Caudate nucleus (tissue), 63 donors: ENCODE measurements at places on chromosomes 16 and 17.
A peak's percentile ranks its signal among the peaks of the same experiment; 100 is the strongest.

DNA sequence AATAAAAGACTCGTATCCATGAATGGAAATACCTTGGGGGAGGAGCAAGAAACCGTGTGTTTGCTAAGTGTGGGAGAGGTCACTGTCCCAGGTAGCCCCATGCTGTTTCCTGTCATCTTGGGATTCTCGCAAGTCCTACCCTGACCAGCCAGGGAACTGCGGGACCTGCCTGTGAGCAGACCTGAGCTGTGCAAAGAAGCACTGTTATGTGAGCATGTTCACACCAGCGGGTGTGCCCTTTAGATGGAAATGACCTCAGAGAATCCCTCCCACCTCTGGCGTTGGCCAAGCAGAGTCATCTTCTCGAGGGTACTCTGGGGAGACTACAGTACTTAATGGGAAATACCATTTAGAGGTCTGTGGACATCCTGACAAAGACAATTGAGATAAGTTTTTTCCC lies 127.0 kb upstream of the MON1B start:
- DNase-seq, result no peak

- DNase-seq, result no peak
These were observed 167.2 kb downstream of the MSI2 start for GRCh38 chr17:57423541-57423940.

GRCh38 chr17:80348551-80349150 lies 66.3 kb upstream of the ENDOV start:
- DNase-seq, result no peak

- no peak for DNase-seq
These were observed 19.9 kb upstream of the COL1A1 start for GRCh38 chr17:50221266-50221863.

- no peak for DNase-seq
These were observed 49.9 kb upstream of the CDR2 start for GRCh38 chr16:22424161-22424937.

- DNase-seq, result peak; percentile 63
These were observed 12.0 kb downstream of the CORO7 start for GRCh38 chr16:4404247-4404966.

DNA sequence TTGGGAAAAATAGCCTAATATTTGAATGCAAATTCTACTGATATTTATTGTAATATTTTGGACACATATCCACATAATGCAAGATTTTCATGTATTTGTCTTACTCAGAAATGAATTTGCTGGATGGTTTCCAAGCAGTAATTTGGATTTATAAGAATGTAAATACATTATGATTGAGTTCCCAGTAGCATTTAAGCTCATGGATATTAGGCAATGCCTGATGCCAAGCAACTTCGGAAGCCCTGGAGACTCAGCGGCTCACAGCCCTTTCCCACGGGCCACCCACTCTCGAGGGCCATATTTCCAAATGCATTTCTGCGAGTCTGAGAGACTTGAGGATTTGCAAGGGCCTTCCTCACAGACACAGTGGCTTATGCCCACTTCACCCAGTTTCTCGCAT lies 62.1 kb upstream of the MYOCD start:
- no peak for DNase-seq

GRCh38 chr16:10678655-10679054 lies 16.1 kb downstream of the TEKT5 start:
- DNase-seq, result no peak

- no peak for DNase-seq
These were observed 660 bp downstream of the RBBP6 start for GRCh38 chr16:24539850-24540601.

DNA sequence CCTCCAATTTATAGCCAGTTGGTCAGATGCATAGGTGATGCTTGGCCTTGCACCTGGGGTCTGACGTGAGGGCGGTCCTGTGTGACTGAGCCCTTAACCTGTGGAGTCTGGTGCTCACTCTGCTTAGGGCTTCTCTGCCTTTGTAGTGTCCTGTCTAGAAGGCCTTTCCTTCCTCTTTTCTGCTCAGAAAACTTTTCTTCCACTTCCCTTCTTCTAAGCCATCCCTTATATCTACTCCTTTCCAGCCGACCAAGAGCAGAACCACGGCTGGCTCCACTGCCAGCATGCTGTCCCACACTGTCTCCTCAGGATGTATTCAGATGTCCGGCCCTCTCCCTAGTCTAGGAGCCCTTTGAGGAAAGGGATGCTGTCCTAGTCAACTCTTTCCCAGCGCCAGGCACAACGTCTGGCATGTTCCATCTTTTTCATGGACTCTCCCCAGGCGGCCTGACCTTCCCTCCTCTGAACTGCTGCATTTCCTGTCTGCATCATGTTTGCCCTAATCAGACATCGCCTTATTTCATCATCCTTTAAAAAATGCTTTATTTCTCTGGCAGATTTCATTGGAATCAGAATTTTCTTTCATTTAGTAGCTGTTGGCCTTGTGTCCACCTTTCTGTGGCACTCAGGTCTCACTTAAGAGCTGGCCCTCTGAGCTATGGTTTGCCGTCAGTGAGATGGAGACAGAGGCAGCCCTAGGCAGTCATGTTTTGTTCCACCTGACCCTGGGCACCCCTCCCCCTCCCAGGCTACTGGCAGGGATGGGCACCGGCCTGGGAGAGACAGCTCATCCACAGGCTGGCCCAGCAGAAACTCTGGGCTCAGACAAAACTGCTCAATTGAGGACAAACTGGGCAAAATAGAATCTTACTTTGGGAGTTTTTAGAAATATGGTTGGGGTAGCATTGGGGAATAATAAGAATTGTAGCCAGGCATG lies 15.5 kb upstream of the BRCA1 start:
- DNase-seq, result no peak

GRCh38 chr17:9298135-9298534 lies 276.8 kb downstream of the NTN1 start:
- DNase-seq, result no peak

DNA sequence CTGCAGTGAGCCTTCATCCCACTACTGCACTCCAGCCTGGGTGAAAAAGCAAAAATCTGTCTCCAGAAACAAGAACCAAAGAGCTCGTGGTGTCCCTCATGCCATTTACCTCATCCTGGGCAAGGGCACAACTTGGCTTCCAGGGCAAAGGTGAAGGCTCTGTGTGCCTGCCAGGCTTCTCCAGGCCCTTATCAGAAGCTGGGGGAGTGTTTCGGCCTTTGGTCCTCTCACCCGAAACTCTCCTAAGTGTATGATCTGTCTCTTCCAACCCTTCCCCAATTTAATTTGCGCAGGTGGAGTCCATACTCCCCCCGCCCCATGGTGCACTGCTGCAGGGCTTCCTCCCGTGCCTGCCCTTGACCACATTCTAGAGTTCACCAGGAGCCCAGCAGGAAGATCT lies 1.1 kb downstream of the CES2 start:
- DNase-seq, result no peak

DNA sequence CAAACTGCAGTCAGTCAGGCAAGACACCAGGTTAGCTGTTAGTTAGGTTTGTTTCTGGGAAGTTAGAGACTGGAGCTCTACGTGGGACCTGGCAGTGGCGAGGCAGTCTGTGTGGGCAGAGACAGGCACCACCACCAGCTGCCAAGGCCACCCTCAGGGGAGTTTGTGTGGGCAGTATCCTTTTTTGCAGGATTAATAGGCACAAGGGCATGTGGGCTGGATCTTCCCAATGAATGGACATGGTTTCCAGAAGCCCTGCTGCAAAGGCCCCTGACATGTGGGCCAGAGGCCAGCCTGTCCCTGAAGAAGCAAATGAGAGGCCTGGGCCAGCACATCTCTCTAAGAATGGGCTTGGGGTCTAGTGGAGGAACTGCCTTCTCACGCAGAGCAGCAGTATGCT lies 19.2 kb upstream of the SREBF1 start:
- no peak for DNase-seq

DNA sequence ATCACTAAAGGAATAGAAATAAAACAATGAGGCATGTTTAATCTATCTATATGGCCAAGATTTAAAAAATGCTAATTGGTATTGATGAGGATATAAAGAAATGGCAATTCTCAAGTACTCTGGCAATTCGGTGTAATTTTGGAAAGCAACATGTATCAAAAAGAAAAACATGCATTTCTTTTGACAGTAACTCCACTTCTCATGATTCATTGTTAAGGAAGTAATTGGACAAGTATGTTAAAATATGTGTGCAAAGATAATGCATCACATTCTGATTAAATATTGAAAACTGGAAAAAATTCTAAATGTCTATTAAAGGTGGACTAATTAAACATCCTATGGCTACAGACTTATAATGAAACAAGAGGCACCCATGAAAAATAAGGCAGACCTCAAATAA lies 81.2 kb downstream of the CREBBP start:
- DNase-seq, result no peak

DNA sequence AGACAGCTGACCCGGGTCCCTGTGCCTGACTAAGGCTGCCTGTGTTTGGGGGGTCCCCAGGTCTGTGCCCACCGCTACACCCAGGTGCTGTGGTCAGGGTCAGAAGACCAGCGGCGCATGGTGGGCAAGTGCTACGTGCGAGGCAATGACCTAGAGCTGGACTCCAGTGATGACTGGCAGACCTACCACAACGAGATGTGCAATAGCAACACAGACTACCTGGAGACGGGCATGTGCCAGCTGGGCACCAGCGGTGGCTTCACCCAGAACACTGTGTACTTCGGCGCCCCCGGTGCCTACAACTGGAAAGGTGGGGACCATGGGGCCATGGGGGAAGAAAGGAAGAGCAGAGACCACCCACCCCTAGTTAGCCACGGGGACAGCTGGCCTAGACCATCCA lies 12.1 kb downstream of the ITGA3 start:
- no peak for DNase-seq

GRCh38 chr17:82412535-82413520 lies 5.3 kb upstream of the HEXD start:
- DNase-seq, result no peak

- DNase-seq, result no peak
These were observed 318.8 kb downstream of the CDH13 start for GRCh38 chr16:82945420-82946101.

- DNase-seq, result no peak
These were observed 255.6 kb upstream of the SDK2 start for GRCh38 chr17:73899839-73900238.

- DNase-seq, result no peak
These were observed 11.1 kb downstream of the NR1D1 start for GRCh38 chr17:40089077-40089895.

GRCh38 chr16:57585051-57585687 lies 42.7 kb downstream of the ADGRG5 start:
- no peak for DNase-seq

DNA sequence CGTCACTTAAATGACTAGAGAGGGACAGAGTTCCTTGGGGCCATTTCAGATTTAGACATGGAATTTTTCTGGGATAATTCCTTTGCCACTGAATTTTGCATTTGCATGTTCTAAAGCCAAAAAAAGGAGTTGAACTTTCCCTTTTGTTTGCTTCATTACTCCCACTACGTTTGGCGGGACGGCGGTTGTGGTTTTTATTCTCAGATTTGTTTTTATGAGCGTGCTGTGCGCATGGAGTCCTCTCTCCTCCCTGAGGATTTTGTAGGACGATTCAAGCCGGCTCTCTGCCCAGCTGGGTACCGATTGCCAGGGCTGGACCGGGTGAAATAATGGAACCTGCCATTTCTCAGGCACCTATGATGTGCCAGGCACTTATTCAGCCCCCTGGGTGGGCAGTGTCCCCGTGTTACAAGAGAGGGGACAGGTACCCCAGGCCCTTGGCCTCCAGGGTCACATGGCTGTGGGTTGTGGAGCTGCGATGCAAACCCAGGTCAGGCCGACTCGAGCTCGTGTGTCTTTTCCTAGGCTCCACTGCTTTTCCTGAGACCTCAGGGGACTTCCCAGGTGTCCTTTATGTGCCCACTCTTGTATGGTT lies 18.8 kb downstream of the CMIP start:
- DNase-seq, result no peak

DNA sequence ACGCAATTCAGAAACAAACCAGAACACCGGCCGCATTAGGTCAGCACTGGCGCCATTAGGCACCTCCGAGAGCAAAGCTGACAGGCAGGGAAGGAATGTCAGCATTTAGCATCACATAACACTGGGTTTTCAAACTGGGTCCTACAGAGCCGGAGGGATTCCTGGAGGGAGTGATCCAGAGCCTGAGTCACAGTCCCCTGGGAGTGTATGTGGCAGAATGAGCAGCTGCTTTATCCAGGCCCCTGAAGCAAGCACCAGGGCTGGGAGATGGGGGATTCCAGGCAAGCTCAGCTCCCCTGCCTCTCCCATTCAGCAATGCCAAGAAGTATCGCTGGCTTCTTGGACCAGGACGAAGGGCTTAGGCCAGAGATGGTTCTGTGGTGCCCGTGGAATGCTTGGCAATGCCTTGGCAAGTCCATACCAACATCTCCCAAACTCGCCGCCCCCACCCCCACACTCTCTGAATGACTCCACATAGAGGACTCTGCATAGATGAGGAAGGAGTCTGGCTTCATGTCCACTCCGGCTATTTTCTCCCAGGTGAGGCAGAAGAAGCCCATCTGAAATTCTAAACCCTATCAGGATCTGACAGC lies 20.4 kb downstream of the GAS7 start:
- no peak for DNase-seq

DNA sequence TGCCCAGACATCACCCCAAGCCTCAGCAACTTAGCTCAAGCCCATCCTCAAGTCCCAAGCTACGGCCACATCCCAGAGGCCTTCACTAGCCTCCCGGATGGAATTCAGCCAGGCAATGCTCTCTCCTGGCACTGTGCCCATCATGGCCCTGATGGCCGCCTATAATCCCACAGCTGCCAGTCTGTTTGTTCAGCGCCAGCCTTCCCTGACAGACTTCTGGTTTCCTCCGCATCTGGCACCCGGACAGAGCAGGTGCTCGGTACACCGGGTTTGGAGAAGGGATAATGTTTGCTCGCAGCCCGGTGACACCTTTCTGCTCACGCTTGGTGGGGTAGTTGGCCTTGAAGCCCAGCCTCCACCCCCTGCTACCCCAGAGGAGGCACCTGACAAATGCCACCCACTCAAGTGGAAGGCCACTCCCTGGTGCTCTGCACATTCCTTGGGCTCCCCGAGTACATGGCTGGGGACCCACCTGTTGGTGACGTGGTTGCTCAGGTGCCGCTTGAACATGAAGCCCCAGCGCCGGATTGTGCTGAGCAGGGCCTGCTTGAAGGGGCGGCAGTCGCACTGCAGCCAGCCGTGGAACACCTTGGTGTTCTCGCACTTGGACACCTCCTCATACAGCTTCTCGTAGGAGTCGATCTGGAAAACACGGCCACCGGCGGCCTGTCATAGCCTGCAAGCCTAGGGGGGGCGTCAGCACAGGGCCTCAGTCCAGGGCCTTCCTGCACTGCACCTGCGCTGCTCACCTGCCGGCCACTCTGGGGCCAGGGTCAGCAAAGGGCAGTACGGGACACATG lies 47.1 kb downstream of the DNAH17 start:
- DNase-seq, result no peak

GRCh38 chr17:70687421-70687820 lies 518.1 kb downstream of the KCNJ2 start:
- no peak for DNase-seq

DNA sequence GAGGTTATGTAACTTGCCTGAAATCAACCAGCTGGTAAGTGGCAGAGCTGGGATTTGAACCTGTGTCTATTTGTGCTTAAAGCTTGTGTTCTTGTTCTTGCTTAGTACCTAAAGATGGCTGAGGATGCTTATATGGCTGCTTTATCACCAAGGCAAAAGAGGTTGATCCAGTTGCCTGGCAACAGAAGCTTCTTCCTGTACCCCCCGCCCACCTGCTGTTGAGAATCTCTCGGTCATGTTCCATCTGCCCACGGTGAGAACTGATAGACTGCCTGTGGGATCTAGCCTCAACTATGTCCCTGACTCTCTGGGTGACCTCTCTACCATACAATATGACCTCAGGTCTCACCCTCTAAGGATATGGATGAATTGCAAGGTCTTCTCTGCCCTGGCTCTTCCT lies 60.7 kb downstream of the ABCC6 start:
- no peak for DNase-seq

- DNase-seq, result no peak
These were observed 27.6 kb downstream of the CMTM4 start for GRCh38 chr16:66668777-66669444.
